ENCODE measurements at places on chromosomes 1 and 21. TPM values are rescaled to one million over a fixed set of nuclear protein-coding genes. Genes with fewer than 3 reads are reported as not detected.

Gene ADAMTS1
- total RNA-seq: not detected

- no peak for DNase-seq
Measured at GRCh38 chr1:31261916-31262315, 22.2 kb upstream of the NKAIN1 start.

DNA sequence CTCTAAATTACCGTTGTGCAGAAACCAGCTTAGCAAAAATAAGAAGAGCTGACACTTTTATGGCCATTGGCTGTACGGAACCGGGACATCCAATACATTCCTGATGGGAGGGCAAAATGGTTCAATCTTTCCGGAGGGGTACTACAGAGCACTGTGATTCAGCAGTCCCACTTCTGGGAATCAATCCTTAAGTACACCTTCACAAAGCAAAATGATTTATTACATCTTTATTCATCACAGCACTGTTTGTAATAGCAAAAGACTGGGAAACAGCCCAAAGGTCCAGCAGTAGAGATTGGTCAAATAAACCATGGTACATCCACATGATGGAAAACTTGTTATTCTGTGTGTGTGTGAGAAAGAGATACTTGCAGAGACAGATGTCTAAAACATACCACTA, 9.7 kb downstream of the GNG12 start:
- DNase-seq: no peak

GRCh38 chr1:58345215-58346035, 201.1 kb downstream of the OMA1 start:
- DNase-seq: no peak

Gene TAS1R3
- 0.28 TPM for total RNA-seq

Gene AGMAT
- 24.0 TPM for total RNA-seq

Gene SLFNL1
- 0.14 TPM for total RNA-seq

Gene C1orf74
- 4.3 TPM for total RNA-seq

DNA sequence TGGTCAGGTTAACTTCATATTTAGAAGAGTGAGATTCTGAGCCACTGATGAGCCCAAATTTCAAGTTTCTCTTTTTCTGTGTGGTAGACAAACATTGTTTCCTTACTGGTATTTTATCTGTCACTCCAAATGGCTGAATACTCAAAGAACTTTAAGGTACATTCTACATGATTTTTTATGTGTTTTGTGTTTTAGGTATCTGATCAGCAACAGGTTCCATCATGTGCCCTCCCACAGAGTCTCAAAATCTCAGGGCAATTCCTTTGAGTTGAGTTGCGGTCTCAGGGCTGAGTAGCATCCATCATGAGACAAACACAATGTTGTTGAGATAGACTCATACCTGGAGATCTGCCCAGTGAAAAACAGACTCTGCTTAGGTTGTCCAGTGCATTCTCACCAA, 14.7 kb upstream of the CEP350 start:
- DNase-seq: no peak

DNA sequence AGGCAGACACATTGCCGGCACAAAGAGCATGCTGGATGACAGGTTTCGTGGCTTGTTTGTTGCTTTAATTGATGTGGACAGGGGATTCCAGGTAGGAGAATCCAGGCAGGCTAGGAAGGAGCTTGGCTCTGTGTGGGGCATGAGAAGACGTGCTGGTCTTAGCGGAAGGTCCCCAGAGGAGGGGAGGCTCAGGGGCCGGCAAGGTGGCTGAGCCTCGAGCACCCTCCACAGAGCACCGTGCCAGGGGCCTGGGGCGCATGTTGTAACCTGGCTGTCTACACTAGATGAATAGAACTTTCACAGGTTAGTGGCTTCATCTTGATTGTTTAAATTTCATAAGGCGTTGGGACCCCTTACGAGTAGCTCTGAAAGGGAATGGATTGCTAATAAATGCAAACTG, 223.1 kb downstream of the CAMTA1 start:
- no peak for DNase-seq

Gene HTR6
- 1.1 TPM for total RNA-seq

GRCh38 chr1:182331387-182331786, 60.2 kb downstream of the GLUL start:
- no peak for DNase-seq

All from activated CD4-positive, alpha-beta T cell treated with anti-CD3 and anti-CD28 coated beads for 36 hours (primary cell).